ENCODE measurements at places on chromosomes 12 and 14. TPM values are rescaled to one million over a fixed set of nuclear protein-coding genes. Genes with fewer than 3 reads are reported as not detected.
A peak's percentile ranks its signal among the peaks of the same experiment; 100 is the strongest.

- H3K4me1 ChIP-seq, result no peaks in the 10 kb centered on the region
- H3K4me3 ChIP-seq, result no peak overlapping the region
- DNase-seq, result peak; percentile 56
These were observed 220.3 kb downstream of the KIF26A start for GRCh38 chr14:104358528-104359300.

DNA sequence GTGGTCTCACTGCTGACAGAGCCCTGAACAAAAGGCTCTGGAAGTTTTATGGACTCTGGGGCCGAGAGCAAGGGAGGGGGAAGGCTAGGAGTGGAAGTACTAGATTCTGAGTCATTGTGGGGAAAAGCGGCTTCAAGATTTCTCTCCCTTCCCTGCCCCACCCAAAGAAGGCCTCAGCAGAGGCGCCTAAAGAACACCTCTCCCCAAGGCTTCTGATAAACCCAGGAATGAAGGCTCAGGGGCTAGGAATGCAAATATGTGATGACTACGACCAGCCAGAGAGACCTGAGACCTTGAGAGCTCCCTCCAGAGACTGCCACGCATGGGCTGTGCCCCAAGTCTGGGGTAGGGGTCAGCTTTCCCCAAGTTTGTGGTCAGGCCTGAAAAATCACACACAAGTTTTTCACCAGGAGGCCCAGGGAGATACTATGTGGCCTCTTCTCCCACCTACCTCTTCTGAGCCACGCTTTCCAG lies 130.7 kb upstream of the HIF1A start:
- DNase-seq, result no peak
- no peak overlapping the region for H3K4me3 ChIP-seq
- no peaks in the 10 kb centered on the region for H3K27me3 ChIP-seq

- H3K27ac ChIP-seq, result no peak overlapping the region
- H3K27me3 ChIP-seq, result no peaks in the 10 kb centered on the region
- H3K4me3 ChIP-seq, result no peak overlapping the region
- H3K4me1 ChIP-seq, result no peaks in the 10 kb centered on the region
These were observed 249.2 kb downstream of the ETNK1 start for GRCh38 chr12:22874151-22874550.

GRCh38 chr14:100764471-100765115 lies 37.9 kb downstream of the DLK1 start:
- no peaks in the 10 kb centered on the region for H3K36me3 ChIP-seq
- H3K4me3 ChIP-seq, result no peak overlapping the region
- H3K4me1 ChIP-seq, result no peaks in the 10 kb centered on the region
- H3K27me3 ChIP-seq, result peaks cover 7% of the 10 kb centered on the region
- H3K27ac ChIP-seq, result no peak overlapping the region
- peak; percentile 39 for DNase-seq

DNA sequence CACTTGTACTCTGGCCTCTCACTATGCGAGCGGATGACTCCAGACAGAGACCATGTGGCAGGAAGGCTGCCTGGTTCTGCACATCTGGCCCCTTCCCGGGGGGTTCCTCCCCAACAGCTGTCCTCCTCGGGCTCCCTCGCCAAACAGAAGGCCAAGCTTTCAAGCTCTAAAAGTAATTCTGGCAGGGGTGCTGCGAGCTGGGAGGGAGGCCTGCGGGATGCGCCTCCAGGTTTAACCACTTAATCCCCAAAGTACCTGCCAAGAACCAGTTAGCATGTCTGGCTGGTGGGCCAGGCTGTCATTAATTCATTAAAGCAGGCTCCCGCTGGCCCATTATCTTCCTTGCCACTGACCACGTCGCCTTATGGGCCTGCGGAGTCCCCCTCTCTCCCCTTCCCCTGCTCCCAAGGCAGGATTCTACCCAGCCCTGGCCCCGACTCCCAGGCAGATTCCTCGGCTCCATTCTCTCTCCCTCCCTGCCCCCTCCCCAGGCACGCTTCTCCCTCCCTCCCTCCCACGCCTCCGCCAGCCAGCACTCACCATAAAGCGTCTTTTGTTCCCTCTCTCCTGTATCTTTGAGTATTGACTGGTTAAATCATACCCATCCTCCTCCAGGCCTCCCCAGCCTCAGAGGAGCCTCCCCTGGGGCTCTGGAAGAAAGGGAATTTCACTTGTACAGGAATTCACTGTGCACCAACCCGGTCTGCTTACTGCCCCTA lies 4.9 kb downstream of the HRK start:
- H3K4me1 ChIP-seq, result peaks cover 29% of the 10 kb centered on the region
- no peak overlapping the region for H3K4me3 ChIP-seq
- DNase-seq, result no peak
- no peaks in the 10 kb centered on the region for H3K36me3 ChIP-seq

- no peaks in the 10 kb centered on the region for H3K27me3 ChIP-seq
- H3K4me3 ChIP-seq, result no peak overlapping the region
- no peaks in the 10 kb centered on the region for H3K4me1 ChIP-seq
- DNase-seq, result no peak
These were observed 25.4 kb downstream of the PLXNC1 start for GRCh38 chr12:94173660-94174265.

GRCh38 chr12:53217931-53218307 lies 10.9 kb upstream of the ITGB7 start:
- H3K4me1 ChIP-seq, result peaks cover 54% of the 10 kb centered on the region
- H3K36me3 ChIP-seq, result peaks cover 27% of the 10 kb centered on the region
- peak overlapping the region; percentile 95 for H3K27ac ChIP-seq
- H3K4me3 ChIP-seq, result peak overlapping the region; percentile 76
- H3K27me3 ChIP-seq, result no peaks in the 10 kb centered on the region
- peak; percentile 78 for DNase-seq

GRCh38 chr12:78566456-78566855 lies 298.1 kb upstream of the SYT1 start:
- no peaks in the 10 kb centered on the region for H3K36me3 ChIP-seq
- H3K27me3 ChIP-seq, result no peaks in the 10 kb centered on the region
- no peak overlapping the region for H3K4me3 ChIP-seq
- no peaks in the 10 kb centered on the region for H3K4me1 ChIP-seq
- H3K27ac ChIP-seq, result no peak overlapping the region

GRCh38 chr14:33356181-33356580 lies 417.5 kb downstream of the NPAS3 start:
- no peak overlapping the region for H3K4me3 ChIP-seq
- H3K36me3 ChIP-seq, result no peaks in the 10 kb centered on the region
- no peak for DNase-seq
- H3K27ac ChIP-seq, result no peak overlapping the region
- no peaks in the 10 kb centered on the region for H3K4me1 ChIP-seq
- no peaks in the 10 kb centered on the region for H3K27me3 ChIP-seq

GRCh38 chr14:56358851-56359614 lies 220.6 kb upstream of the TMEM260 start:
- H3K36me3 ChIP-seq, result no peaks in the 10 kb centered on the region
- H3K27me3 ChIP-seq, result no peaks in the 10 kb centered on the region
- no peak overlapping the region for H3K4me3 ChIP-seq
- no peak overlapping the region for H3K27ac ChIP-seq

- no peak for DNase-seq
- peak overlapping the region; percentile 63 for H3K27ac ChIP-seq
- H3K4me1 ChIP-seq, result peaks cover 60% of the 10 kb centered on the region
- H3K4me3 ChIP-seq, result no peak overlapping the region
- peaks cover 48% of the 10 kb centered on the region for H3K36me3 ChIP-seq
These were observed 21.2 kb downstream of the MAX start for GRCh38 chr14:65080960-65081747.

GSC gene
- total RNA-seq, result 0.33 TPM

LTB4R gene
- 3.6 TPM for total RNA-seq

TMEM119 gene
- total RNA-seq, result 0.95 TPM

Measured in sigmoid colon (tissue), 7 donors.